ENCODE measurements at places on chromosomes 7 and 10.

- DNase-seq, result no peak
Measured at GRCh38 chr7:11427686-11428273, 404.2 kb downstream of the THSD7A start.

- no peak for DNase-seq
Measured at GRCh38 chr10:78685466-78686103, 383.2 kb upstream of the ZMIZ1 start.

DNA sequence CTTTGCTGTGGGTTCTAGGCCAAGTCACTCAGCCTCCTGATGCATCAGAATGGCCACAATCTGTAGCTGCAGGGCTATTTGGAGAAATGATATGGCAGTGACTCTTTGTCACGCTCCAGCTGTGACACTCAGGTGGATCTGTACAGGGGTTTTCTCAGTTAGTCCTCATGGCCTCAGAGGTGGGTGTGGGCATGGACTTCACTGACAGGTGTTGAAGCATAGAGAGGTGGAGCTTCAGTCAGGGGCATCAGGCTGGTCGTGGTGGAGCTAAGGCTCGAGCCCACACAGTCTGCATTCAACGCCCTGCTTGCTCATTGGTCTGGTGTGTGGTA lies 21.2 kb downstream of the PALD1 start:
- no peak for DNase-seq

DNA sequence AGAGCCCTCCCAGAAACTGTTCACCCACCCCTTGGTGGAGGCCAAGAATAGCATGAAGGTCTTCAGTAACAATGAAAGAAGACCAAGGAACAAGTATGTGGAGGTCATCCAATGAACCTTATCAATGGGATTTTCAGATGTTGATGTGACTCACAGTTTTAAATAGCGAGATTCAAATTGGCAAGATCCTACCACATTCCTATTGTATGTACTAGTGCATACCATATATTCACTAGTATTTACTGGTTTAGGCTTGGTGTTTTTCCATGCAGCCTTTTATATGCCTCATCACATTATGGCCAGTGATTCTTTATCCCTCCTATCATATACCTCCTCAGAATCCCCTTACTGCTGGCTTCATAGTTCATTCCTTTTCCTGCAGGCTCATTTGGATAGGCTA lies 54.4 kb downstream of the ITGB8 start:
- DNase-seq, result no peak

GRCh38 chr10:5195727-5196374 lies 786 bp upstream of the AKR1C4 start:
- no peak for DNase-seq

All from activated CD4-positive, alpha-beta T cell treated with anti-CD3 and anti-CD28 coated beads for 4 hours (primary cell).